ENCODE measurements at places on chromosomes 2 and 18. TPM values are rescaled to one million over a fixed set of nuclear protein-coding genes. Genes with fewer than 3 reads are reported as not detected.

GRCh38 chr2:71422786-71423185 lies 30.6 kb upstream of the DYSF start:
- DNase-seq: no peak

DNA sequence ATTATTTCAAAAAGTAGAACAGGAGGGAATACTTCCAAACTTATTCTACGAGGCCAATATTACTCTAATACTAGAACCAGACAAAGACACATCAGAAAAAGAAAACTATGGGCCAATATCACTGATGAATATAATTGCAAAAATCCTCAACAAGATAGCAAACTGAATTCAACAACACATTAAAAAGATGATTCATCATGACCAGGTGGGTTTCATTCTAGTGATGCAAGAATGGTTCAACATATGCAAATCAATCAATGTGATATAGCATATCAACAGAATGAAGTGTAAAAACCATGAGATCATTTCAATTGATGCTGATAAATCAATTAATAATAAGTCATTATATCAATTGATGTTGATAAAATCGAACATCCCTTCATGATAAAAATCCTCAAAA lies 22.4 kb upstream of the EML6 start:
- no peak for DNase-seq

DNA sequence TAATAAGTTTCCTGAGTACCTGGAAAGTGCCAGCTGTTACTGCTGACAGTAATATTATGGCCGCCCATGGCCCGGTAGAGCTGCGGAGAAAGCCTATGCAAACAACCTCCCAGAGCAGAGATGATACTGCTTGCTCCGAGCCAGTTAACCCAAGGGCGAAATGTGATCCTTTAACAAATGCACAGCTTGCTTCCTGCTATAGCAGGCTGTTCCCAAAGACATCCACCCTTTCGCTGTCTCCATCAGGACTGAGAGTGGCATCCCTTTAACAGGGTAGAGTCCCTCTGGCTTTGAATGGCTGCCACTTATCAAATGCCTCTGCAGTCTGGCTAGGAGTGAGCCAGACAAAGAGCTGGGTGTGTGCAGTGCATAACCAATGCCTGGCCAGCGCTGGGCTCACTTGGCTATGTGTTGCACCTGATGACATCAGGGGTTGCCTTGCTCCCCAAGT lies 69.7 kb upstream of the DAPL1 start:
- DNase-seq: peak; percentile 16

GRCh38 chr2:96072746-96073145 lies 38.0 kb upstream of the GPAT2 start:
- no peak for DNase-seq

GRCh38 chr2:240384711-240385450 lies 50.6 kb upstream of the GPC1 start:
- peak; percentile 32 for DNase-seq

DNA sequence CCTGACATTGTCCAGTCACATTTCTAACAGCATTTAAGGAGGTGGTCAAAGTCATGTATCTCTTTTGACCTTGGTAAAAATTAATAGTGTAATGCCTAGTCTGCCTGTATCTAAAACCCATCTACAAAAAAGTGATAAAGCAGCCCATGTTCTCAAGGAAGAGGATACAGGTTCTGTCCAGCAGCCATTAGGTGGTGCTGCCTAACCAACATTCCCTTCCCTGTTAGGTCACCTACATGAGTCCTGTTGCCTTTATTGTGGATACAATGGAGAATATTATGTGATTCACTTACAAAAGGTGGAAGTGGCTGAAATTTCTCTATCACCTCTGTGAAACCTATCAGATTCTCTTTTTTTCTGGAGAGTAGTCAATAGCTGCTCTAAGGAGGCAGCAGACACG lies 52.5 kb downstream of the AQP4 start:
- DNase-seq: peak; percentile 8

GRCh38 chr18:10562773-10563160 lies 36.9 kb downstream of the NAPG start:
- no peak for DNase-seq

GRCh38 chr18:11372163-11372562 lies 222.8 kb upstream of the PIEZO2 start:
- DNase-seq: no peak

DNA sequence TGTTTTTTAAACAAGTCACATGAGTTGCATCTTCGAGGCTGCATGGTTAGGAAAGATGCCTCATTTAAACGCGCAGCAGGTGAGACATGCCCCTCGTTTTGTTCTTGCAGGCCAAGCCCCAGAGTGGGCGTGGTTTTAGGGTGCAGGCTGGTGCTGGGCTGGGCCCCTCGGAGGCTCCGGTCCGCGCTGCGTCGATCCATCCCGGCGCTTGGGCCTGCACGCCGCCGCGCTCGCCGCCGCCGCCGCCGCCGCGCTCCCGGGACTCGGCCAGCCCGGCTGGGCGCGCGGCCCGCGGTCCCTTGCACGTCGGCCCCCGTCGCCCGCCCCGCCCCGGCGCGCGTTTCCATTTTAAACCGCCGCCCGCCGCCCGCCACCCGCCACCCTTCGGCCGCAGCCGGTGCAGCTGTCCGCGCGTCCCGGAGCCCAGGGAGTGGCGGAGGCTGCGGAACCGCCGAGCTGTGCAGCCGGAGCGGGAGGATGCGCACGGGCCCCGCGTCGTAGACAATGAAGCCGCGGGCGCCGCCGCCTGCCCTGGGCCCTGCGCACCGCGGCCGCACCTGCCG lies 175.5 kb downstream of the AGAP1 start:
- DNase-seq: peak; percentile 57

DNA sequence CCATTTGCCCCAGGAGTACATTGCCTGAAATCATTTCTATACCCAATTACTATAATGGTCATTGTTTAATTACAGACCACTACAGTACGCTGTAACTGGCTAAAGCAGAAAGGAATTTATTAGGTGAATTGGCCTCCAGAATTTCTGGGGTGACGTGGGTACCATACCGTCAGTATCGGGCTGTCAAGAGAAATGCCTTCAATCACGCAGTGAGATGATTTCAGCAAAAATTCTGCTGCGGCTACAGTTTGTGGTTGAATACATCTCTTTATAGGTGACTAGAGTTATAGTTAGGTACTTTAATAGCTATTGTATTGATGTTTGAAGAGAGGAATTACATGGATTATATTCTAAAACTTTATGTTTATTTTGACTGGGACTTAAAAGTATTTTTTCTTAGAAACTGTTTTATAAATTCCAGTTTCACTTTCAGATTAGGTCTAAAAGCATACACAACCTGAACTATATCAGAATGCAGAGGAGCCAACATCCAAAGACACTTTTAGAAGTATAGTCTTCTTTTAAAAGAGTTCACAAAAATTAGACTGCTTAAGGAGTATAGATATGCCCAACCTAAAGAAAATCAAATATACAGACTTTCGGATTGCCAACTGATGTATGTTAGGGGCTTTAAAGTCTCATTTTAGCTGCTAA lies 128.4 kb downstream of the TTC27 start:
- DNase-seq: no peak

DNA sequence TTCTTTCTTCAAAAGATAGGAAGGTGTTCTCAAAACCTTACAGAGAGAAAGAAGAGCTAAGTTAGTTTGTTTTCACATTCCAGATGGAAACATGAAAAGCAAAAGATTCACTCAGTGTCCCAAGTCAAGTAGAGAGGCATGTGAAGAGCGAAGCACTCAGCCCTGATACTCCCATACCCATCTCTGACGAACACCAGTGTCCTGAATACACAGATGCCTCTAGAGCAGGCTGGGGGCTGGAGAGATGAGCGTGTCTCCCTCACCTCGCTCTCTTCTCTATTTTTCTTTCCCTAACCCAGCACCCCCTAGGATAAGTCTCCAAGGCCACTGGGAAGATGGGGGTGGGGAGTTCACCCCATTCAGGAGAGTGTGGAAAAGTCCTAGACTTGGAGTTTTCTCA lies 227.8 kb downstream of the TMEM163 start:
- DNase-seq: no peak

DNA sequence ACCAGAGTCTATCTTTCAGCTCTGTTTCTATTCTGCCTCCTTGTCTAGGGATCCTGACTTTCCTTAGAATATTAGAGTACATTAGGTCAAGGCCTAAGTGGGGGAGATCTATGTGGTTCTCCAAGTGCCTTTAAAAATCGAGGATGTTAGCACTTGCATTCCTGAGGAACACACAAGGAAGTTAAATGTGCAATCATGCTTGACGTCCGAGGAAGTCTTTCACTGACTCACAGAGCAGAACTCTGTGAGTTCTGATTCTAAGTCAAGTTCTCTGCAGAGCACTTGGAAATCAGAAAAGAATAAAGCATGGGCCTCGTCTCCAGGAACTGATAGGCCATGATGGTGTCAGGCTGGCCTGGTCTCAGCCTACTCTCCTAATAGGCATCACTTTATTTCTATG lies 17.2 kb downstream of the FHOD3 start:
- peak; percentile 79 for DNase-seq

- no peak for DNase-seq
Observed at GRCh38 chr2:20172273-20173055, 52.5 kb downstream of the SDC1 start.

DNA sequence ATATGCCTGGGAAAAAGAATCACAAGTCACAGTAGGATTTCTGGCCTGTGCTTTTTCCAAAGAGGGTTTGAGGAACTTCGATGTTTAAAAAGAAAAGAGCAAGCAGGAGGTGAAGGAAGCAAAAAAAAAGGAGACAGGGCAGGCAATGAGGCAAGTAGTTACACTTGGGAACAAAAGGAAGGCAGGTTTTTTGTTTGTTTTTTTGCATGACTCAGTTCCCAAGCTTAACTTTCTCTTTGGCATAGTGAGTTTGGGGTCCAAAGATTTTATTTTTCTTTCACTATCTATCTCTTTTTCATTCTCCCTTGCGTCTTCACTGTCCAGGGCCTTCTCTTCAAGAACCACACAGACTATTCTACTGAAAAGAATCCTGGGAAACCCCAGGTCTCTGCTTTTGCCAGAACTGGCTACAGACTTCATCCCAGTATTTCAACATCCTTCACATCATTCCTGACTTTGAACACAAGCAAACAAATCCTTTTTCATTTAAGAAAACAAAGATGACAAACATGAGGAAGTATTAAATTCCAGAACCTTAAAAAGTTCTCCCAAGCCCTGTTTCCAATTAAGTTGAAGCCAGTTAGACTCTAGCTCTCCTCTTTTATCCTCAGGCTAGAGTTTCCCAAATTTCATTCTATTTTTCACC lies 210.7 kb upstream of the RND3 start:
- DNase-seq: peak; percentile 14

The KIF1A gene
- not detected for total RNA-seq

- peak; percentile 61 for DNase-seq
Observed at GRCh38 chr2:37324786-37325624, at the start of gene PRKD3. TSS of gene PRKD3 (minus strand) at chr2:37324833. CDS start at chr2:37316524, 8,309 bp downstream.

DNA sequence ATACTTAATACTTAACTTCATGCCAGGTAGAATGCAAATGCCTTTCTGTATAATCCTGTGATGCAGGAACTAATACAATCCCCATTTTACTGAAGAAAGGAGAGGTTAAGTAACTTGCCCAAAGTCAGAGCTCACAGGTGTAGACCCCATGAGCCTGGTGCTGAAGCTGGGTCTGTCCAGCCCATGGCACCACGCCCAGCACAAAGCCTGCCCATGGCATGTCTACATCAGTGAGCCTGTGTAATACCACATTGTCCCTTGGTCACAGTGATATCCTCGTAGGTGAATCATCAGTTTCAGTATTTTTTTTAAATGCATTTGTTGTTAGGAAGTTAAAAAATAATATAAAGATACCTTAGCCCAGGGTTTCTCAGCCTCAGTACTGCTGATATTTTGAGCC lies 69.9 kb upstream of the MCFD2 start:
- DNase-seq: peak; percentile 66

The ANKRD30B gene
- total RNA-seq: 0.59 TPM

GRCh38 chr2:174510583-174511189 lies 23.9 kb upstream of the GPR155 start:
- peak; percentile 45 for DNase-seq

GRCh38 chr2:46091961-46092667 lies 205.1 kb upstream of the EPAS1 start:
- DNase-seq: no peak

- peak; percentile 54 for DNase-seq
Observed at GRCh38 chr2:42618972-42619371, 50.5 kb downstream of the MTA3 start.

- DNase-seq: no peak
Observed at GRCh38 chr18:54316071-54316820, 41.4 kb downstream of the STARD6 start.

The SH3YL1 gene
- 12.7 TPM for total RNA-seq

GRCh38 chr2:154589514-154589913 lies 109.0 kb upstream of the KCNJ3 start:
- DNase-seq: no peak

The CAPN14 gene
- total RNA-seq: 0.96 TPM

The SH3RF3 gene
- 4.3 TPM for total RNA-seq

The RAPH1 gene
- 9.4 TPM for total RNA-seq

GRCh38 chr18:58263055-58263957 lies 219.3 kb downstream of the NEDD4L start:
- peak; percentile 30 for DNase-seq

The FAM228A gene
- total RNA-seq: 0.29 TPM

GRCh38 chr18:49228187-49228586 lies 232.3 kb downstream of the DYM start:
- DNase-seq: no peak

GRCh38 chr2:236744716-236745115 lies 175.1 kb downstream of the ACKR3 start:
- DNase-seq: no peak

The ACTG2 gene
- total RNA-seq: 2.9 TPM

The SPATA3 gene
- not detected for total RNA-seq

The LYG2 gene
- total RNA-seq: not detected

GRCh38 chr2:134252092-134252750 lies 1.7 kb upstream of the MGAT5 start:
- peak; percentile 73 for DNase-seq

- peak; percentile 17 for DNase-seq
Observed at GRCh38 chr2:235634435-235635158, 140.8 kb downstream of the AGAP1 start.

The CCDC150 gene
- 13.6 TPM for total RNA-seq

DNA sequence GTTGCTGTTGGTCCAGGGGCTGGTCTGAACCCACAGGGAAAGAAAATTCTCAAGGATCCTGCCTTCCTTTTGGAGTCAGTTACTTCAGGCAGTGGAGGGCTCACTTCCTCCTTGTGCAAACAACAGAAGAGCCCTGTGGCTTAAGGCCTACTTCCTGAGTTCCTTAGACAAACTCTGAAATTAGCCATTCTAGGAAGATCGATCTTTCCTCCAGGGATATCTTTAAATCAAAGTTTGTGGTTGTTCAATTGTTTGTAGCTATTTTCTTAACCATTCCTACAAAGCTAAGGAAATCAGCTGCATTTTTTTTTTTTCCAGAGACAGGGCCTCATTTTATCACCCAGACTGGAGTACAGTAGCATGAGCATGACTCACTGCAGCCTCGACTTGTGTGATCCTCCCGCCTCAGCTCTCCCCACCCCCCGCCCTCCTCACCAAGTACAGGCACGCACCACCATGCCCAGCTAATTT lies 156.0 kb downstream of the TANC1 start:
- DNase-seq: peak; percentile 96

- no peak for DNase-seq
Observed at GRCh38 chr2:202152104-202152715, 79.2 kb downstream of the KIAA2012 start.

GRCh38 chr2:181317511-181317910 lies 139.7 kb upstream of the ITGA4 start:
- no peak for DNase-seq

GRCh38 chr18:62616331-62616805 lies 93.5 kb downstream of the ZCCHC2 start:
- DNase-seq: no peak

The SH2D6 gene
- not detected for total RNA-seq

- DNase-seq: no peak
Observed at GRCh38 chr2:160371251-160372009, 122.2 kb downstream of the RBMS1 start.

The ACAA2 gene
- 52.9 TPM for total RNA-seq

The TRMT61B gene
- total RNA-seq: 29.2 TPM

The ATP6V1B1 gene
- 0.68 TPM for total RNA-seq

The PRSS56 gene
- total RNA-seq: not detected
